8988T (cell line): ENCODE measurements at places on chromosomes 13 and 19.

- DNase-seq: no peak
Measured at GRCh38 chr13:41673640-41674039, 216.3 kb downstream of the RGCC start.

DNA sequence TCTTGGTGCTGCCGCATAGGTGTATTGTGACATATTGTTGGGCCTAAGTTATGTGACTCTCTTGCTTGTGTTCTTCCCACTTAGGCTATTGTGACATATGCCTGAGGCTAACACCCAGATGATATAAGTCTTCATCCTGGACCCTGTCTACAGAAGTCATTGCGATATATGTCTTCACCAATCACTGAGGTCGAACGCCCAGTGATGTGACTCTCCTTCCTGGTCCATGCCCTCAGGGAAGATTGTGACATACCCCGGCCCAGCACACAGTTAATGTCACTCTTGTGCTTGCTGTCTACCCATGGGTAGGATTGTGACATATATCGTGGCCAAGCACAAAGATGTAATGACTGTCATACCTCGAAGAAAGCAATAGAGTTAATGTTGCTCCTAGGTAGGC lies 16.9 kb upstream of the ZNF730 start:
- no peak for DNase-seq

DNA sequence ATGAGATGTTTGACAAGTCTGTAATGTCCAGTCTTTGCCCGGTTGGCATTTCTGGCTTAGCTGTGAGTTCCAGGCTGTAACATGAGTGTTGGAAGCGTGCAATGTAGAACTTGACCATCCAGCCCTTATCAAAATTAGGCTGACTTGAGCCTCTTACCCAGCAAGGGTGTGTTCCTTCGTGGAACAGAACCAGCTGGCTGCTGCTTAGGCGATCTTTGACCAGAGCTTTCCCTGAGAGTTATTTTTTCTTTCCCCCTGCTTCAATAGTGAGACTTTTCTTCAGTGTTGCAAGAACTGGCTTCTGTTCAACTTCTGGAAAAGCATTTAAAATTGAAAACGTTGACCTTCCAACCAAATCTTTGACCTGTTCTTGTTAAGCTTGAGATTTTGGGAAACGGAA lies 6.5 kb downstream of the TNFSF13B start:
- DNase-seq: no peak

DNA sequence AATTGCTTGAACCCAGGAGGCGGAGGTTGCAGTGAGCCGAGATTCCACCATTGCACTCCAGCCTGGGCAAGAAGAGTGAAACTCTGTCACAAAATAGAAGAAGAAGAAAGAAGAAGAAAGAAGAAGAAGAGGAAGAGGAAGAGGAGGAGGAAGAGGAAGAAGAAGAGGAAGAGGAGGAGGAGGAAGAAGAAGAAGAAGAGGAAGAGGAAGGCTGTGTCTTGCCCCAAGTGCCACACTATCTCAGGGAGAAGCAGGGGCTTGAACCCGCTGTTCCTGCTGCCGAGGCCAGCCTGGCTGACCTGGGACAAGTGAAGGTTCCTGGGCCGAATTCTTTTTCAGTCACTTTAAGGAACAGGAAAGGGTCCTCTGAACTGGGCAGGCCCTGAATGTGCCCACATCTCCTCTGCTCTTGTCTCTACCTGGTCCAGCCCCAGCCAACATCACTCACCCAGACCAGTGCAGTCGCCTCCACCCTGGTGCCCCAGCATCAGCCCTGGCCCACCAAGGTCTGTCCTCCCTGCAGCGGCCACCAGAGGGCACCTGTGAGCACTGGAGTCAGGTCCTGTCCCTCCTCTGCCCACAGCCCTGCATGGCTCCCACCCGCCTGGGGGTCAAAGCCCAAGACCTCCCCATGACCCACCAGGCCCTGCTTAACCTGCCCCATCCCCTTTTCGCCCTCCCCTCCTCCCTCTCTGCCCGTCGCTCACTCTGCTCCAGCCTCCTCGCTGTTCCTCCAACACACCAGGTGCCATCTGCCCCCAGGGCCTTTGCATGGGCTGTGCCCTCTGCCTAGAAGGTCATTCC lies 20.0 kb downstream of the TICAM1 start:
- no peak for DNase-seq

GRCh38 chr19:56930647-56931535 lies 90.4 kb upstream of the PEG3 start:
- no peak for DNase-seq

GRCh38 chr19:15954820-15955219 lies 6.0 kb downstream of the OR10H4 start:
- no peak for DNase-seq

DNA sequence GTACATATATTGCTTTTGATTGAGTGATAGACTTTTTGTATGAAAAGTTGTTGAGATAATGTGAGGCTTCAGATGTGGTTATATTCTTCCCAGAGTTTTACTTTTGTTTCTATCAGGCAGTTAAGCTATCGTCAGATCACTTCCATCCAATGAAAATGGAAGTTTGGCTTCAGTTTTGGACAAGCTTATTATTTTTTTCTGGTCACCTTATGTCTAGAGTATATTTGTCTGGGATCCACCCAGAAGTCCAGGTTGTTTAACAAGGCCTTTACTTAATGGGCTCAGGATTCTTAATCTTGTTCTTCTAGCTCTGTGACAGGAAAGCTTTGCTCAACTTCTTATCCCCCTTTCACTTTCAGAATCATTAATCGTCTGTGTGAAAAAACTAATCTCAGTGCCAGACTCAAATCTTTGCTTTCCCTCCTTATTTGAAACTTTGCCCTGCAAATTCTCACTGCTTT lies 150.9 kb downstream of the PDS5B start:
- no peak for DNase-seq

GRCh38 chr19:55251341-55252081 lies 7.3 kb downstream of the PPP6R1 start:
- DNase-seq: no peak

DNA sequence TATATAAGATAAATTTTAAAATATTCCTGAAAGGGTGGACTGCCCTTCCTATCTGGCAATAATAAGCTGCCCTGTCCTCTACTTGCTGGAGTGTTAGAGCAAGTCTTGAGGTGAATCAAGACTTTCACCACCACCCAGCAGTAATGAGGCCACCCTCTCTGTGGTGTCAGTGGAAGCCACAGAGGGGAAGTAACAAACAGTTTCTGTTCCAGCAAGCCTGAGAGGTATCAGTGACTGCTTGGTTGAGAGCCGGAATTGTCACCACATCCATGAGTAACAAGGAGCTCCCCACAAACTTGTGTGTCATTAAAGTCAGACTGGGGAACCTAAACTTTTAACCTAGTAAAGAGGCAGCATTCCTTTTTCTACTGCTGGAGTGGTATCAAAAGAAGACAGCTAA lies 532.7 kb upstream of the SPRY2 start:
- DNase-seq: no peak

DNA sequence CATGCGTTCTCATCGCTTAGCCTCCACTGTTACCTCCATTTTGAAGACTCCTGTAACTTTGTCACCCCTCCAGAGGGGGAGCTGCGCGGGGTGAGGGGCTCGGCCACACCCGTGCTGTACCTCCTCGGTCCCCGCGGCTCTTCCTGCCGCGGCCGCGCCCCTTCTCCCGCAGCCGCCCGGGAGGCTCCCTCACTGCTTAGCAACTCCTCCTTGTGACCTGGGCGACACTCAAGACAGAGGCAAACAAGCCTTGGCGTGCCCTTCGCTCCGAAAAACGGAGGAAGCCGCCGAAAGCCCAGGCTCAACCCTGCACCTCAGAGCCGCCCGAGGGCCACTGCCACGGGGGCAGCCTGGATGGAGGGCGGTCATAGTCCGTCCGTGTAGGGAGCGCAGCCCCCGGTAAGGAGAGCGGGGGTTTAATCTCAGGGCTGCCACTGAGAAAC lies 494.3 kb downstream of the FOXO1 start:
- no peak for DNase-seq

DNA sequence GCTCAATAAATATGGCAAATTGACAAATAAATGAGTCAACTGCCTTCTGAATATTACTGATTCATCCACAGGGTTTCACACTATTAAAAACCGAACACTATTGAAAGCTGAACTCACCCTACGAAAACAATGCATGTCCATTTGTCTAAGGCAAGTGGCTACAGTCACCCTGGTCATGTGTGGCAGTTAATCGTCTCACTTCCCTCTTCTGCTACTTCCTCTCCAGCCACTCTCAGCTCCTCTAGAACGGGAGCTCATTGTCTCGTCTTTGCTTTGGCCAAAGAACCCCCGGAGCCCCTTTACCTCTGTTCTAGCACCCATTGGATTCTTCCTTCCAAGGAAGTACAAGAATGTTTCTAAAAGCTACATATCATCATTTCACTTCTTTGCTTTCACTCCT lies 74.4 kb upstream of the ZNF599 start:
- DNase-seq: no peak

GRCh38 chr13:23500849-23501248 lies 67.3 kb upstream of the SACS start:
- DNase-seq: no peak

GRCh38 chr13:105961438-105961837 lies 574.0 kb downstream of the EFNB2 start:
- no peak for DNase-seq

DNA sequence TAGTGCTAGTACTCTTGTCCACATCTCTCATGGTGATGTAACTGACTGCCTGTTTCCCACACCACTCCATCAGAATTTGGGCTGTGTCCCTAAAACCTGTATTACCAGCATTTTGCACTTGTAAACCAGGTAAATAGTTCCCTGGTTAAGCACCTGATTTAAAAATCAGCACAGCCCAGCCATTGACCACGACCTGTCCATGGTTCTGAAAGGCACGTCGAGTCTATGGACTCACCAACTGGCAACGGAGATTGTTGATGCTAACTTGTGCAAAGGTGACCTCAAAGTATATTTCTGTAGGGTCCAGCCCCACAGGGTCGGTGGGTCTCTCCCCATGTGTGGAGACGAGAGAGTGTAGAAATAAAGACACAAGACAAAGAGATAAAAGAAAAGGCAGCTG lies 46.7 kb upstream of the ZNF835 start:
- no peak for DNase-seq
